ENCODE measurements at places on chromosomes 2 and 18. TPM values are rescaled to one million over a fixed set of nuclear protein-coding genes. Genes with fewer than 3 reads are reported as not detected.

DNA sequence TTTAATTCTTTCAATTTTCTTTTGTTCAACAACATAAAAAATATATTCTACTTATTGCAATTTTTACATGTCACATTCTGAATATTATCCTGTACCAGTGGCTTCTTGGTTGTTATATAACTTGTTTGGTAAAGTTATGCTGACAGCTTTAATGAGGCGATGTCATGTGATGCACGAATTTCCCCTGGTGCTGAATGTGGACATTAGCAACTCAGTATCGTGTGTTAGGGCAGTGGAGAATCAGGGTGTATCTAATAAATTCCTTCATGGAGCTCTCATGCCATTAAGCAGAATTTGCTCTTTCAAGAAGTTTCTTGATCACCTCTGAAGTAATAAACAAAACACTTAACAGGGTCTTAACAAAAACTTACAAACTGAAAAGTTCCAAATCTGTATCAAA is 99.6 kb upstream of the DNMT3A start:
- DNase-seq, result no peak

MERTK gene
- 9.6 TPM for total RNA-seq

DNER gene
- 1.3 TPM for total RNA-seq

GRCh38 chr18:13112982-13113381 is 105.6 kb upstream of the LDLRAD4 start:
- DNase-seq, result peak; percentile 44

SIX3 gene
- not detected for total RNA-seq

GRCh38 chr2:59150217-59150849 is 909.2 kb upstream of the FANCL start:
- no peak for DNase-seq

- no peak for DNase-seq
Measured at GRCh38 chr2:24930768-24931167, 10.7 kb upstream of the ADCY3 start.

GRCh38 chr2:141911485-141912066 is 219.2 kb downstream of the LRP1B start:
- DNase-seq, result peak; percentile 13

DNA sequence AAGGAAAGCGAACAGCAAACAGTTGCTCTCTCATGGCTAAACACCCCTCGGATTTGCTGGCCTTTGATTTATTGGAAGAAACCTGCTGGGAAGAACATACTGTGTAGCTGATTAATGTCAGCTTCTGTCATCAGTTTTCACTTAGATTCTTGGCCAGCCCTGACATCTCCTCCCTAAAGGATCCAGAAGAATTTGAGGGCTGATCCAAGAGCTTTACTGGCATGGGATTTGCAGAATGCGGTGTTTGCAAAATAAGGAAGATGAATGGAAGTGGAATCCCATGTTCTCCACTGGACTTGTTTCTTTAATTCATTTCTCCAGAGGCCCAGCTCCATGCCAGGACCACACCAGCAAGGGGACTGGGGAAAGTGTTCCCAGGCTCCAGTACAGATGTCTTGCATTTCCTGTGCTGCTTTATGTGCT is 80.5 kb downstream of the RDH14 start:
- DNase-seq, result no peak

DNA sequence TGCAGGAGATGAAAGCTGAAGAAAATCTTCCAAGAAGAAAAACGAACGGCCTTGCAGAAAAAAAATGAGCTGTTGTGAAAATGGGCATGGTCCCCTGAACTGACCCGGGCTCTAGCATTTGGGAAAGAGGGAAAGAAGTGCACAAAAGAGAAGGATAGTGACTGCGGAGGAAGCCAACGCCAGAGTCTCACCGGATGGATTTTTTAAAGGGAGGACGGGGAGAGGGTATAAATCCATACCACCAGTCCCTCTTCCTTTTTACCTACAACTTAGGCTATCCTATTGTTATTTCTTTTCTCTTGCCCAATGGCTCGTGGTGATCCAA is 601 bp downstream of the WDR35 start:
- DNase-seq, result no peak

GPAT2 gene
- total RNA-seq, result 2.0 TPM

DNA sequence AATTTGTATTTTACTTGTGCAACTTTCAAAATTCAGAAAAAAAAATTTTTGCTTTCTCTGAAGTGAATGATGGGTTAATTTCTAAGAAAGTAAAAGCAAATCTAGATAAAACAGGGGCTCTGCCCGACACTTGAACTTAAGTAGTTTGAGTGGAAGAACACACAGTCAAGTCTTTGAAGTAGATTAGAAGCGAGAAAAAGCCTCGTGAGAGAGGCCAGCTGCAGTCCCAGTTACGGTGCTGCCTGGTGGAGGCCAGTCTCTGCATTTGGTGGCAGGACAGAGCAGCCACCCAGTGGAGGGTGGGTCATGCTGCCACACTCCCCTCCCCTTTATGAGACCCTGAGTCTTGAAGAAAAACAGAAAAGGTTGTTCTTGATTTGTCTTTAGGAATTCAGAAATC is 81.8 kb downstream of the INPP5D start:
- no peak for DNase-seq

DNA sequence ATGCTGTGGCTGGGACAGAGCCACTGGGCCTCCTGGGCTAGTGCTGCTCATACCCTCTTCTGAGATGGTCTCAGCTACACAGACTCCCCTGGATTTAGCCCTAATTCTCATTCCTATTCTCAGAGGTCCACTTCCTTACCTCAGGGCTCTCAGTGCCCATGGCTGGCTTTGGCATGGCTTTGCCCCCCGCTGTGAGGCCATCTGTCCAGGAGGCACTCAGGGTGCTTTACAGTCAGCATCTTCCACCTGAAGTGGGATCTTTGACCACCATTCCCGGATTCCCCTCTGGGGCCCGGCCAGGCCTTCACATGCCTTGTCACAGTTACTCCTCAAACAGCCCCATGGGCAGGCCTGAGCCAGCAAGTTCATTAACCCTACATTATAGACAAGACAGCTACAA is 161.8 kb downstream of the CELF4 start:
- DNase-seq, result no peak

CXCR4 gene
- 10.6 TPM for total RNA-seq

GRCh38 chr2:142521492-142521891 is 356.0 kb upstream of the KYNU start:
- no peak for DNase-seq

GRCh38 chr2:131092458-131093005 is 728 bp downstream of the FAM168B start:
- DNase-seq, result no peak

DNA sequence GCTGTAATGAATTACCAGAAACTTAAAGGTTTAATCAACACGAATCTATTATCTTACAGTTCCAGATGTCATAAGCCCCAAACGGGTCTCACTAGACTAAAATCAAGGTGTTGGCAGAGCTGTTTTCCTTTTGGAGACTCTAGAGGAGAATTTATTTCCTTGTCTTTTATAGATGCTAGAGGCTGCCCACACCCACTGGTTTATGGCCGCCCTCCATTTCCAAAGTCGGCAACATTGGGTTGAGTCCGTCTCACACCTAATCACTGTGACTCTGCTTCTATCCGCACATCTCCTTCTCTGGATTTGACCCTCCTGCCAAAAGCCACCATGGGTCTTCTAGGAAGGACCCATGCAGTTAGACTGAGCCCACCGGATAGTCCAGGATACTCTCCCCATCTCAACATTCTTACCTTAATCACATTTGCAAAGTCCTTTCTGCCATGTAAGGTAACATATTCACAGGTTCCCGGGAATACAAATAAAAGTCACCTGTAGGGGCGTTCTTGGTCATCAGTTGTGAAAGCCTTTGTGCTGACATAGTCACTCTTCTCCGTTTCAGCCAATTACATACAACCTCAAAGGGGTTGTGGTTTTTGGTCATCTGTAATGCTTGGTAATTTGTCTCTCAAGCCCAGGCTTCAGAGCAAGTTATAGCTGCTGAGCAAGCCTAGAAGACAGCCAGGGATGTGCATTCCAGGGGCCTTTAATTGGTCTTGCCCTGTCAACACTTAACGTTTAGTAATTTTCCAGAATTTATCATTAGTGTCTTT is 179.4 kb downstream of the ANTXR1 start:
- no peak for DNase-seq

- DNase-seq, result no peak
Measured at GRCh38 chr2:104975851-104976250, 62.0 kb upstream of the MRPS9 start.

GRCh38 chr2:6358985-6359384 is 506.7 kb downstream of the CMPK2 start:
- no peak for DNase-seq

GRCh38 chr2:39422700-39423099 is 14.4 kb downstream of the MAP4K3 start:
- DNase-seq, result no peak

DNA sequence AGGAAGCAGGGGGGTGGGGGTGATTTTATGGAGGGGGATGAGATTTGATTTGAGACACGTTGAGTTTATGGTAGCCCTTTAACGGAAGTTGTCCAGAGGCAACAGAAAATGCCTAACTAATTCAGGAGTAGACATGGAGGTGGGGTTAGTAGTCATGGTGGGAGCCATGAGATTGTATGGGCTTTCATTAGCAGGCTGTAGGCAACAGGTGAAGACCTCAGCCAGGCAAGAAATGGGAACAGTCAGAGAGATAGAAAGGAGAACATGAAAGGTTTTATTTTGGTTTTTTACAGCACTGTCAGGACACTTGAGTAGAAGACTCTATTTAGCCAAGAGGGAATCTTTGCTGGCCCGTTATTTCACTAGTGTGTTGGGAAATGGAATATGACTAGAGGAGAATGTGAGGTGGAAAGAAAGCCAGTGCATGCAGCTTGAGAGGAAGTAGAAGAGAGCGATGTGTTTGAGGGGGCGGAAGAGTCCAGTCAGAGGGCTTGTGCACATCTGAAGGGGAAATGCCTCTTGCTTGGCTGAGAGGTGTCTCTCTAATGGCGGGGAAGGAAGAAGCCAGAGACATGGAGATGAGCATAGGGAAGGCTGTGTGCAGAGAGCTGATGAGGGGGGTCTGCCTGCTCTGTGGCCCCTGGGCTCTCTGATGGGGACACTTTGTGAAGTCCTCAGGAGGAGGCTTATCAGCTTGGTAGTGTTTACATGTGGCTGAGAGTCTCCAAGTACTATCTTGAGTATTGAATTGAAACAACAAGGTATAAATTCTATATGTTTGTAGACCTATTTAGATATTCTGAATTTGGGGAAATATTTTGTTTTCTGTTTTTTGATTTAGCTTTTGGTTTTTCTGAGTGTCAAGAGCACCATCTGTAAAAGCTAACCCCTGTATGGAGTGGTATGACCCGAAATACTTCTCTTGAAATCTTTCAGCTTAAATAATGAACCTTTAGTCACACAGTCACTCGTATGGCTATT is 66.9 kb upstream of the ITM2C start:
- DNase-seq, result peak; percentile 56

DNA sequence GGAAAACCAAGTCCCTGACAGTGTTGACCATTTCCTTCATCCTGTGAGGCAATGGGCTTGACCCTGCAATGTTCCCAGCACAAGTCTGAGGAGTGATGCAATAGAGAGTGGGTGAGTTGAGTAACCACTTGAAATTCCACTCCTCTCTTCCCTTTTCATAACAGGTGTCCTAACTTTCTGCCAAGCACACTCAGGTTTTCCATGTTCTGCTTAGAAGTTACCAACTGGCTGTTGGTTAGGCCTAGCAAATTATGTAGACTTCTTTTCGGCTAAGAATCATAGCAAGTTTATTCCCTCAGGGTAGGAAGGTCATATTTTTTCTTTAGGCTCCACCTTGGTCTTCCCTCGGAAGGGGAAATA is 11.5 kb downstream of the GNLY start:
- peak; percentile 62 for DNase-seq

- DNase-seq, result no peak
Measured at GRCh38 chr2:234420408-234420807, 76.5 kb downstream of the ARL4C start.

DNA sequence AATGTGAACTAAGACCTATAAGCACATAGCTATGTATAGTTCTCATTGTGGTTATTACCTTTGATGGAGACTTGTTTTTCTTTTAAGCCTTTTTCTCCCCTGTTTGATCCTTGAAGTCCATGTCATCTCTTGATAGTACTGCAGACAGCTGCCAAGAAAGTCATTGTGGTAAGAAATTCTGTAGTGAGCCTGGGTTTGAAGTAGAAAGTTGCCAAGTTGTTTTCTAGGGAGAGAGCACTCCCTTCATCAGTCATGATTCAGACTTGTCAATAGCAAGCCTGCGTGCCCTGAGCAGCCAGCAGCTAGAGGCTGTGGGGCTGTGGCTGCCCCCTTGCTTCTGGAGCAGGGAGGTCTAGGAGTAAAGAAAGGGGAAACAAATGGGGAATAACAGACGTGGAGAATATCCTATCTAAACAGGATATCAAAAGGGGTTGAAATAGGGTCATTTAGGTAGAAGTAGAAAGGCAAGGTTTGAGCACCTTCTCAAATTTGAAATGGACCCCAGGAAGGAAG is 8.4 kb downstream of the SP5 start:
- no peak for DNase-seq

- peak; percentile 62 for DNase-seq
Measured at GRCh38 chr18:74493689-74494088, 2.5 kb upstream of the CNDP2 start.

DNA sequence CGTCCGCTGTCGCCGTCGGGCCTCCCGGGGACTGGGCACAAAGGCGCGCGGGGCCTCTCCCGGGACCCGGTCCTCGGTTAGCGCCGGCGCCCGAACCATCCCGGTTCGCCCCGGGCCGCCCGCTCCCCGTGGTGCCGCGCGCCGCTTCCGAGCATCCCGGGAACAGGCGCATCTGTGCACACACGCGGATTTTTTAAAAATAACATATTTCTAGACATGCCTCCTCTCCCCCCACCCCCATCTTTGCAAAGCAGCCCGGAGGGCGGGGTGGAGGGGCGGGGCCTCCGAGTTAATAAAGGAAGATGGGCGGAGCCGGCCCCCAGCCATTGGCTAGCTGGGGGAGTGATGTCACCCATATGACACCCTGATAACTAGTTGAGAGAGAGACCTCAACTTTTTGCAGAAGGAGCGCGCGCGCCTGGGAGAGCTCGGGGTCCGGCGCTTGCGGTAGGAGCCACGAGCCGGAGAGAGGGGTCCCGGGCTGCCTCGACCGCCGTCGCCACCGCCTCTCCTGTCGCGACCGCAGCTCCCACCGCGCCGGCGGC is at the start of gene SOX11:
Gene SOX11 (plus strand): TSS at position 400 of the 545 bp plus-strand sequence. CDS start 338 bp downstream, outside the sequence.
- no peak for DNase-seq

DNA sequence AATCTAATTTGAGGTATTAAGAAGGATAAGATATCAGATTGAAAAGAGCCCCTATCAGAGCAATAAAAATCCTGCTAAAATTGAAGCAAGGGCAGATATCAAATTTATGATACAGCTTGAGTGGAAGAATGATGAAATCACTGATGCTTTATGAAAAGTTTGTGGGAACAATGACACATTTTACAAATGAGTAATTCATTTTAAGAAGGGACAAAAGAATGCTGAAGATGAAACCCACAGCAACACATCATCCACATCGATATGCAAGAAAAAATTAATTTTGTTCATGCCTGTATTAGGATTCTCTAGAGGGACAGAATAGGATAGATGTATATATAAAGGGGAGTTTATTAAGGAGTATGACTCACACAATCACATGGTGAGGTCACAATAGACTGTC is 355.6 kb upstream of the GYPC start:
- DNase-seq, result no peak

DNA sequence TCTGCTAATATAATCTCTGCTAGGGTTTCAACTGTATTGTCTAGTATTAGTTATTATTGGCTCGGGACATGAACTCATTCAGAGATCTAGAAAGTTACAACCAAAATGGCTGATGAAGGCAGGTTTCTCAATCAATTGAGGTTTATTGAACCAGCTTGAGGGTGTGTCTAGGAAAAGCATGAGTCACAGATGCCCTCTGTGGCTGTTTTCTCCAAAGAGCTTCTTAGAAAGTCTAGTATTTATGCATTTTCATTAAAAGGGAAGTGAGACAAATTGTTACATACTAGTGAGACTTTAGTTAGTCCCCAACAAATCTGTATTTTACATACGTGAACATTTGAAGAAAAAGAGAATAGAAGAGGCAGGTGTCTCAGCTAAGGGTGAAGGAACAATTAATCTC is 23.0 kb upstream of the RTTN start:
- no peak for DNase-seq

All from body of pancreas (tissue), 4 donors.